ENCODE measurements at places on chromosomes 16 and 17.

- DNase-seq, result no peak
Measured at GRCh38 chr17:259341-259976, 78.0 kb upstream of the DOC2B start.

GRCh38 chr17:48012151-48012520 is 25.5 kb downstream of the COPZ2 start:
- DNase-seq, result no peak

DNA sequence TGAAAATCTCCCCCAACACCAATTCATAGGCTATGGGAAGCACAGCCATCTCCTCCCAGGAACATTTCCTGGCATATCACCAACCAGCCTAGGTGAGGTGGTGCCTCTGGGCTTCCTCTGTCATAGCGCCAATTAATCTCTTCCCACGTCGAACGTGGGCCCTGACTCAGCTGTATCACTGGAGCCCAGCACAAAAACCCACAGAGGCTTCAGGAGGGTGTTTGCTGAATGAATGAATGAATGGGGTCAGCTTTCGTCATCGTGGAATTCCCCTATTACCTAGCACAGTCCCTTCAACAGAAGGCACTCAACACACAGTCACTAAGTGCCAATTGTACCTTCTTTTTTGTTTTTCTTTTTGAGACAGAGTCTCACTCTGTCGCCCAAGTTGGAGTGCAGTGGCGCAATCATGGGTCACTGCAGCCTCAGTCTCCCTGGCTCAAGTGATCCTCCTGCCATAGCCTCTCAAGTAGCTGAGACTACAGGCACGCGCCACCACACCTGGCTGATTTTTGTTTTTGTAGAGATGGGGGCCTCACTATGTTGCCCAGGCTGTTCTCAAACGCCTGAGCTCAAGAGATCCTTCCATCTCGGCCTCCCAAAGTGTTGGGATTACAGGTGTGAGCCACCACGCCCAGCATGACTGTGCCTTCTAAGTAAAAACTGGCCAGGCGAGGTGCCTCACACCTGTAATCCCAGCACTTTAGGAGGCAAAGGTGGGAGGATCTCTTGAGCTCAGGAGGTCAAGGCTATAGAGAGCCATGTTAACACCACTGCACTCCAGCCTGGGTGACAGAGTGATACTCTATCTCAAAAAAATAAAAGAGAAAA is 4.1 kb downstream of the ZNF688 start:
- DNase-seq, result peak; percentile 76

GRCh38 chr17:65074778-65075250 is 18.3 kb upstream of the GNA13 start:
- peak; percentile 74 for DNase-seq

DNA sequence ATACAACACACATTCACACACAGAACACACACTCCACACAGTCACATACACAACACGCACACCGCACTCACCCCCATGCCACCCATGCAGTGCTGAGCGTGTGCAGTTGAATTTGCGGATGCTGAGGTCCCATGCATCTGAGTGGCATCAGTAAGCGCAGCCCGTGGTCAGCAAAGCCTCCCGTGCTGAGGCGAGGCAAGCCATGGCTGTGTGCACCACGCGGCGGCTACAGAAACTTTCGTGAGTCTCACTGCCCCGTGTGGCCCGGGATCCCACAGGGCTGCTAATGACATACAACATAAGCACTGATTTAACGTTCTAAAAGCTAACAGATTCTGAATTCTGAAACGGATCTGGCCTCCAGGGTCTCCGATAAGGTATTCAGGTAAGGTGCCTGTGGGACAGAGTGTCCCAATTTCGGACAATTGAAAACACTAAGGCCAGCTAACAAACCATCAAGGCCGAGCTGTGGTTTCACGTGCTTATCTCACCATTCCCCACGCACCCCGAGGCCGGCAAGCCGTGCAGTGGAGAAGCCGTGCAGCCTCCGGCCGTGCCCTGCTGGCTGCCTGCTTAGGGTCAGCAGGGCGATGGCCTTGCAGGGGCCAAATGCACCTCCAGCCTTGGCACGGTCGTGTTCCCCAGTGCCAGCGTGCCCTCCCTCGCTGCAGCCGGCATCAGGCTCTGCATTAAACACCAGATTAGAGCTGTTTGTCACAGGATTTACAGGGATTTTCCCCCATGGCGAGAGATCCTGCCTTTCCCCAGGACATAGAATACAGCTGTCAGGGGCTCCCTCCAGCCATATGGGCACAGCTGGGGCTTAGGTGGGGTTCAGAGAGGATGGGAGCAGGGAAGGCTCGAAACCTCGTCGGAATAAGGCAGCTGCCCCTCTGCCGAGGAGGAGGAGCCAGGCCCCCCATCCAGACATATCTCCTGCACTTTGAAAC is 191.7 kb downstream of the C16orf95 start:
- DNase-seq, result no peak

DNA sequence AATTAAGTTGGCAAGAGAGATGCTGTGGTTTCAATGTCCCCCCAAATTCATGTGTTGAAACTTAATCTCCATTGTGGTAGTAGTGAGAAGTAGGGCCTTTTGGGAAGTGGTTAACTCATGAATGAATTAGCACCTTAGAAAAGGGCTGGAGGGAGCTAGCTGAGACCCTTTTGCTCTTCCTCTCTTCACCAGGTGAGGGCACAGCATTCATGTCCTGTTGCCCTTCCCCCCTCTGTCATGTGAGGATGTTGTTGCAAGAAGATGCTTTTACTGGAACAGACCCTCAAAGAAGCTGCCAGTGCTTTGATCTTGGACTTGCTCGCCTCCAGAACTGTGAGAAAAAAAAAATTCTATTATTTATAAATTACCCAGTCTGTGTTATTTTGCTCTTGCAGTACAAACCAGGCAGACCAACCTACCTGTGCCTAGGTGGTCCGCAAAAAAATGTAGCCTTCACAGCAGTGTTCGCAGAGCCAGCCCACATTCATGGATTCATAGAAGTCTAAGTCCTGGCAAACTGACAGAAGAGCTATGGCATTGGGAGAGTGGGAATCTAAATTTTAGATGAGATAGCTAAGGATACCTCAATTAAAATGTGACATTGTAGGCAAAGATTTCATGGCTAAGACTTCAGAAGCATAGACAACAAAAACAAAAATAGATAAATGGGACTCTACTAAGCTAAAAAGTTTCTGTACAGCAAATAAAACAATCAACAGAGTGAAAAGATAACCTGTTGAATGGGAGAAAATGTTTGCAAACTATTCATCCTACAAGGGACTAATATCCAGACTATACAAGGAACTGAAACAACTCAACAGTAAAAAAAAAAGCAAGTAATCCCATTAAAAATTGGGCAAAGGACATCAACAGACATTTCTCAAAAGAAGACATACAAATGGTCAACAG is 32.0 kb upstream of the ABCA5 start:
- DNase-seq, result no peak

DNA sequence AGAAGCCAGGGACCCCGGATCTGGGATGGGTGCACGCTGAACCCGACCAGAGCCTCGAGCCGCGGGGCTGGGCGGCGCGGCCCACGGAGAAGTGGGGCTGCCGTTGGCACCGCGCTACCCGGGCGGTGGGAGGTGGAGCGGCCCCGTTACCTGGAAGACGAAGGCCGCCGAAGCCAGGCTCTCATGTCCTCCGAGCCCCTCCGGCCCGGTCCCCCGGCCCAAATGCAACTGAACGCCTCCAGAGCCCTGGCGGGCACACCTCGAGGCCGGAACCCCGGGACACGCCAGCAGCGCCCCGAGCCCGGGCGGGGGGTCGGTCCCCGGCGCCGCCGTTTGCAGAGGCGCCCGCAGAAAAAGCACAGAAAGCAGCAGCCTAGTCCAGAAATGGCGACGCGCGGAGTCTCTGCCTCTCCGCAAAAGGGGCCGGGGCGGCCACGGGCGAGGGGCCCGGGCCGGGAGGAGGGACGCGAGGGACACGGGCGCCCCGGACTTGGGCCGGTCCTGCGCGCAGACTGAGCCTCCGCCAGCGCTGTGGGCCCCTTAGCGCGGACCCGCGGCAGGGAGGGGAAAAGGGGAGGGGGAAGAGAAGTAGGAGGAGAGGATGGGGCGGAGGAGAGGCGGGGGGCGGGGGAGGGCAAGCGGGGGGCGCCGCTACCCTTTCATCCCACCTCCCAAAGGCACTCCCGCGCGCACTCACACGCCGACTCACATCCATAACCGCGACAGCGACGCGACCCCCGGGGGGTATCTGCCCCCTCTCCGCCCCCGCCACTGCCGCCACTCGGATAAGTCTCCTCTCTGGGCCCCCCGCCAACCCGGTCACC is 1.4 kb downstream of the AXIN2 start:
- DNase-seq, result no peak

DNA sequence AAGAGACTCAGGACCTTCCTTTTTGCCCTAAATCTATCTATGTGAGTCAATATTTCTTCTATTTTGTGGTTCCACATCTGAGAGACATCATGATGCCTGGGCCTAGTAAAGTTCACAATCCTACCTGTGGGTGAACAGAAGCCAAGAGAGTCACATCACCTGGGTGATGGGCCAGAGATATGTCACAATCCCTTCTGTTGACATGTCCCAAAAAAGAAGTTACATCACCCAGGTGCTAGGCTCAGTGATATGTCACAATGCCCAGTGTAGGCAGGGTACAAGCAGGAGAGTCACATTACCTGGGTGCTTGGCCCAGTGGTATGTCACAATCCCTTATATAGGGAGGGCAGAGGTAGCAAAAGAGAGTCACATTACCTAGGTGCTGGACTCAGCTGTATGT is 2101.9 kb downstream of the TP53TG3F start:
- DNase-seq, result no peak

- DNase-seq, result no peak
Measured at GRCh38 chr16:81855552-81856153, 76.6 kb downstream of the PLCG2 start.

DNA sequence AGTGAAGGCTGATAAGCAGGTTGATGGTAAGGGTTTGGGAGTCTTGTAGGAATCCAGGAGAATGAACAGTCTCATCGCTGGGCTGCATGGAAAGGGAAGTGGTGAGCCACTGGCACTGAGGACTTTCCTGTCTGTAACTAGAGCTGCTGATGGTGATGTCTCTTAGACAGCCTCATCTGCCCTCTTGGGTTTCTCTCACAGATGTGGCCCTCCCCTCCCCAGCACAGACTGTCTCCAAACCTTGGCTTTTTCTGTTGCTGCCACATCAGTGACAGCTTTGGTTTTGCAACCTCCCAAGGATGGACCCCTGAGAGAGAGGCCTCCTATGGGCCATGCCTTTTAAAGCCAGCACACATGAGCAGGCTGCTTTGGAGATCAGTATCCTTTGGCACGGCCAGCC is 16.9 kb downstream of the PLCG2 start:
- DNase-seq, result no peak

DNA sequence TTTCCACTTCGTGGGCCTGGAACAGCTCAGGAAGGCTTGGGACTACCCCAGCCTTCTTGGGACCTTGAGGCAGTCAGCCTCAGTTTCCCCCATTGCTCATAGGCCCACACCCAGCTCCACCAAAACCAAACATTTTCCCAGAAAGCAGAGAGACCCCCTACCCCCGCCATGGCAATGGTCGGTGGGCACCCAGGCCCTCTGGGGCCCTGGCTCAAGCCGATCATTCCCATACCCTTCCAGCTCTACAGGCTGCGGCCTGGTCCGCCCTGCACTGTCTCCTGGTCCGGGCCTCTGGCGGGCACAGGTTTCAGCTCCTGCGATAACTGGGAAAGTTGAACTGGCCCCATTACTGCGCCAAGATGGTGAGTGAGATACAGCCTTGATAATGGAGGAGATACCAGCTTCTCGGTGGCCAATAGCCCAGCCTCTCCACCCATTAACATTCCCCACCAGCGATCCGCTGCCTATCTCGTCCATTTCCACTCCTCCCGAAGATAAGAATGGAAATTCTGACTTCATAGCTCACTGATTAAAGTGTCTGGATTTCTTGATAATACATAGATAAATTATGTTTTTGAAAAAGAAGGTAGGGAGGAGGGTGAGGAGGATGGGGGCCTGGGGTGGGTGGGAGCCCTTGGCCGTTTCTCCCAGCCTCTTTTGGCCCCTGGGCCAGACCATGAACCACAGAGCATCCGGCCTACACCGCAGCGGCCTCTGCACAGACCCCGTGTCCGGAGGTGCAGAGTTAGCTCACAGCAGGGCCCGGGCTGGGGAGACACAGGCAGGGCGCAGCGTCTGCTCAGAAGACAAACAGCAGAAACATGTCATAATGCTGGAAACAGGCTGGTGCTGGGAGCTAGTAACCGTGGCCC is 11.6 kb downstream of the ZFPM1 start:
- DNase-seq, result no peak

GRCh38 chr17:81868674-81869220 is 2.4 kb downstream of the ARHGDIA start:
- peak; percentile 73 for DNase-seq

GRCh38 chr16:85180827-85181738 is 68.8 kb upstream of the CIBAR2 start:
- DNase-seq, result no peak

DNA sequence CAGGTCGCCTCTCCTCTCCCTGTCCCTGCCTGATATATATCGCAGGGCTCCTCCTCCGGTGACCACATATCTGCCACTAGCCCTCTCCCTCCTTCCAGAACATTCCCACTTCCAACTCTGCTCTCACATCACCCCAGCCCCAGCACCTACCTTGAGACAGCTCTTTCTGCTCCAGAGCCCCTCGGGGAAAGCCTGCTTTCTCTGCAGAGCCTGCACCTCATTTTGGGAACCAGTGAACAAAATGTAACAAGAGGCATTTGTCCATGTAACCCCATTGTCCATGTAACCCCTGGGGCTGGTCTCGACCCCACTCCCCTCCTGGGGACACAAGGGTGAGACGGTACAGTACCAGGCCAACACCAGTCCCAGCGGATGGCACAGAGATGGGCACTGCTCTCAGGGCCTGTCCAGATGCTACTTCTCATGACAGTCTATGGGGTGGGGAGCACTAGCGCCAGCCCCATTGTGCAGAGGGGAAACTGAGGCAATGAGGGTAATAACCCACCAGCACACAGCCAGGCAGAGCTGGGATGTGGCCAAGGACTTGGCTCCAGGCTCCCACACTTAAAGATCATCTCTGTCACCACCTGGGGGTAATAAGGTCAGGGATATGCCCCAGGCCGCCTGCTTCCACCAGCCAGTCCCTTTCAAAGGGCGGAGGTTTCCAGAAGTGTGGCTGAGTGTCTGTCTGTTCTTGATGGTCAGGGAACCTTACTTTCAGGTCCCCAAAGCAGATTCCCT is 42.9 kb downstream of the TBC1D16 start:
- no peak for DNase-seq

DNA sequence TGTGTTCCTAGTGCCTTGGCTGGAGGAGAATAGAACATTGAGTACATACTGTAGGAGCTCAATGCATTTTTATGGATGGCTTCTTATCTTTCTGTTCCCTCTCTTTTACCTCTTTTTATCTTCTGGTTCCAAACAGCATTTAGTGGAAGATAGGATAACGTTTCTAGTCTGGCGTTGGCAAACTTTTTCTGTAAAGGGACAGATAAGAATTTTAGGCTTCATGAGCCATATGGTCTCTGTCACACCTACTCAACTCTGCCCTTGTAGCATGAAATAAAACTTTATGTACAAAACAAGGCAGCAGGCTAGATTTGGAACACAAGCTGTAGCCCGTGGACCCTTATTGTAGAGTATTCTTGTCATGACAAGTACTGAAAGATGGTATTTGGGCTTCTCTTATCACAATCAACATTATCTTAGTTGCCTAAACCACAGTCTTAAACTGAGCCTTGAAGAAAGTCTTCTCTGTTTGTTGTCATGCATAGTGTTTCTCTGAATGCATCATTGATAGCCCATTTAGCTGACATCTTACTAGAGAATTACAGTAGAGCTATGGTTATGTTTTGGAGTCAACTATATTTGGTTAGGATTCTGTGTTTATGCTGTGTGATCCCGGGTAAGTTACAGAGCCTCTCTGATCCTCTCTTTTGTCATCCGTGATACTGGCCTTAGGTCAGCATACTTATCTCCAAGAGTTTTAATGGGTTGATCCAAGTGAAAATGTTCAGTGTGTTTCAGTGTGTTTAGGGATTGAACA is 80.2 kb downstream of the HS3ST4 start:
- DNase-seq, result no peak

- no peak for DNase-seq
Measured at GRCh38 chr16:84270071-84270470, 24.6 kb upstream of the WFDC1 start.
